ENCODE measurements at places on chromosomes 1 and 21. TPM values are rescaled to one million over a fixed set of nuclear protein-coding genes. Genes with fewer than 3 reads are reported as not detected.

TEKT2 gene
- not detected for total RNA-seq

TEX38 gene
- total RNA-seq: not detected

G0S2 gene
- total RNA-seq: 187 TPM

C1orf94 gene
- total RNA-seq: not detected

- no peak overlapping the region for H3K27ac ChIP-seq
- DNase-seq: no peak
- H3K4me3 ChIP-seq: no peak overlapping the region
These were observed 493.2 kb downstream of the PTPRC start for GRCh38 chr1:199132006-199132405.

DNA sequence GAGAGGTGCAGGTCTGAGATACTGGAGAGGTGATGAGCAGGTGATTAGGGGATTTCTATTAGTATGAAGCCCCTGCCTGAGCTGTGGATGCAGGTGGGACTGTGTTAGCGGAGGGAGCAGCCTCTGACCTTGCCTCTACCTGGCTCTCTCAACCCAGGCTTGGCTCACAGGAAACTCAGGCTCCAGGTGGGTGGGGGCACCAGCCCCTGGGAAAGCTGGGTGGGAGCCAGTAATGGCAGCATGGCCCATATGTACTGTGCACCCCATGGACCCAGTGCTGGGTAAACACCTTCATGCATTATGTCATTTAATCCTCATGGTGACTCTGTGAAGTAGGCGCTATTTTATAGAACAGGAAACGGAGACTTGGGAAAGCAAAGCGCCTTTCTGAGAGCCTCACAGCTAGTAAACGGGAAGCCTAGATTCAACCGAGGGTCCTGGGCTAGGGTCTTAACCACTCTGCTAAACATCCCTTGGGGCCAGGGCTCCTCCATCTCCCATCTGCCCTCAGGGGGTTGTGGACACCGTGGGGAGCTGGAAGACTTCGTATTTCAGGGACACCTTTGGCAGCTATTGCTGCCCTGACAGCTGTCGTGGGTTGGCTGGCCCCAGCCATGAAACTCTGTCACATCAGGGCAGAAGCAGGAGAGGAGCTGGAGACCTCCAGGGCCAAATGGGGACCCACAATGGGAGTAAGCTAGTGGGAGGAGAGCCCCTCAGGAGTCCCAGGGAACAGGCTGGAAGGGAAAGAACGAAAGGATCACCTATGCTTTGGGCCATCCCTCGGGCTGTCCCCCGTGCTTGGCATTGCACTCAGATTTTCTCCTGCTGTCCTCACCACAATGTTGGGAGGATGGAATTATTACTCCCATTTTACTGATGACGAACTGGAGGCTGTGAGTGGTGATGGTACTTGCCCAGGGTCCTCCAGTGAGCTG is 59.6 kb upstream of the CSF3R start:
- no peak for DNase-seq
- no peaks in the 10 kb centered on the region for H3K27me3 ChIP-seq
- H3K27ac ChIP-seq: no peak overlapping the region
- H3K4me1 ChIP-seq: no peaks in the 10 kb centered on the region

- H3K27ac ChIP-seq: no peak overlapping the region
- H3K4me1 ChIP-seq: no peaks in the 10 kb centered on the region
- H3K27me3 ChIP-seq: no peaks in the 10 kb centered on the region
- no peak for DNase-seq
- no peak overlapping the region for H3K4me3 ChIP-seq
These were observed 100.5 kb upstream of the RGS18 start for GRCh38 chr1:192057766-192058165.

DNA sequence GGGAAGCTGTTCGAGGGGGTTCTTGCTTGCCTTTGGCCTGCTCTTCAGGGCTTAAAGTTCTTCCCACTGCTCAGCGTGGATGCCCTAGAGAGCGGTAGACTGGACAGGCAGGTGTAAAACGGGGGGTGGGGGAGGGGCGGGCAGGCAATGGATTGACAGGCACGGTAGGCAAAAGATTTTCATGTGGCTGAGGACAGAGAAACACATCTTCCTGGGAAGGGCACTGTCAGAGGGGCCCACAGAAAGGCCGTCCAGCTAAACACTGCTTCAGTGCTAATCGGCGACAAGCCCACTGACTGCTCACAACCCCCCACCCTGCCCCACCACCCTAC is 412 bp downstream of the ABCA4 start:
- no peaks in the 10 kb centered on the region for H3K27me3 ChIP-seq
- peaks cover 18% of the 10 kb centered on the region for H3K4me1 ChIP-seq
- no peaks in the 10 kb centered on the region for H3K36me3 ChIP-seq
- DNase-seq: no peak

Measured in vagina (tissue), 2 donors.